Stimulated activated CD4-positive, alpha-beta T cell treated with anti-CD3 and anti-CD28 coated beads, Interleukin-4, amount 100 ng/mL, for 4 hours (primary cell): ENCODE measurements at places on chromosomes 6 and 20.

- DNase-seq = no peak
Measured at GRCh38 chr6:2129182-2129621, 116.2 kb downstream of the GMDS start.

GRCh38 chr6:85660181-85660611, 17.5 kb upstream of the SYNCRIP start:
- DNase-seq = no peak

DNA sequence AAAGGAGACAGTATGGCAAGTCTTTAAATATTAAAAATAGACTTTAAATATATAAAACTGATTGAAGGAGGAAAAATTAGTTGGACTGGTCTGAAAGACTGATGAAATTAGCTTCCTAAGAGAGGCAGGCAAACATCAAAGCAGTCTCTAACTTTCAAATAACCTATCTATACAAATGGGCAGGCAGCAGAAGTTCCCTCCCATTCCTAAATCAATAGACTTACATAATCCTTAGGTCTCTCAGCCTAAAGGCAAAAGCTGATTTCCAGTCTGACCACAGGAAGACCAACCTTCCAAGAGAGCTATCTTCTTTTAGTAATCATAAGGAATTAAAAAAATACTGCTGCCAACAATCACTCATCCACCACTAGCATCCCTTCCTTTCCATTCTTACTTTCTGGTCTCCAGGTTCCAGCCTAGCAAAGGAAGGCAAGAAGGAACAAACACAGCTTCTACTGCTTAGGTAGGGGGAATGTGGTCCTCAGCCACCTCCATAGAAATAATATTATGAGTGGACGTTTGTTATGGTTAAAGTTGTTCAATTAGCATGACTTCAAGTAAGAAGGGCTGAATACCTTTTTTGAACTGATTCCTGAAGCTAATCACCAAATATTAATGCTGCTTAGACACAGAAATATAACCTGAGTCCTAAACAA, 44.1 kb downstream of the SESN1 start:
- DNase-seq = no peak

GRCh38 chr6:3654898-3655297, 96.6 kb downstream of the PXDC1 start:
- DNase-seq = no peak

DNA sequence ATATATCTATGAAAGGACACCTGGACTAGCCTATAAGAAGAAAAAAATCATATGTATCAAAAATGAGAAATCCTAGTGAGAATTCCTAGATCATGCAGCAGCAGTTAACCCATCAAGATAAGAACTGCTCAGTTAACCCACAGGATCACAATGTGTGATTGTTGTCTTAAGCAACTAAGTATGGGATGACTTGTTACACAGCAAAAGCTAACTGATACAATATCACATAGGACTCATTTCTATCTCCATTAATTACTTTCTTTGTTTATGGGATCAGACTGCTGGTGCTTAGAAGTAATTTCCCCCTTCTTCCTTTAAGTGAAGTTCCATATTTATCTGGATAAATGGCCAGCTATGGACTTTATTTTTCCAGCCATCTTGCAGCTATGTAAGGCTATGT, 280.8 kb upstream of the MARCKS start:
- DNase-seq = no peak

DNA sequence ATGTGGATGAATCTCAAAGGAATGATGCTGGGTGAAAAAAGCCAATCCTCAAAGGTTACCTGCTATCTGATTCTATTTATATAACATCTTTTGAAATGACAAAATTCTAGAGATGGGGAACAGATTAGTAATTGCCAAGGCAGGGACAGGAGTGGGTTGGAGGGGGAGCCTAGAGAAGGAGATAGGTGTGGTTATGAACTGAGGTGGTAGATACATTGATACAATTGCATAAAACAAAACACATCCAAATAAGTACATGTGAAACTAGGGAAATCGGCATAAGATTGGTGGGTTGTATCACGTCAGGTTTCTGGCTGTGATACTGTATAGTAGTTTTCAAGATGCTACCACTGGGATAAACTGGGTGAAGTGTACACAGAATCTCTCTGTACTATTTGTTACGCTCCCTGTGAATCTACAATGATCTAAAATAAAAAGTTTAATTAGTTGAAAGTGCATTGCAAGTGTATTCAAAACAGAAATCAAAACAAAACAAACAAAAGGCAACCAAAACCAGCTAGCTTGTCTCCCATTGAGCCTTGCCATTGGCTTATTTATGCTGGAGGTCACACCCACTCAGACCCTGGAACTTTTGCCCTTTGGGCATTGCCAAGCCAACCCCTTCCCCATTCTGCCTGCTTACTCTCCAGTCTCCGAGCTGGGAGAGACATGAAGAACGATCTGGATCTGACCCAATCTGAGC, 27.8 kb downstream of the PPP1R16B start:
- DNase-seq = peak; percentile 28

GRCh38 chr20:50347284-50348063, 156.8 kb downstream of the CEBPB start:
- DNase-seq = no peak

DNA sequence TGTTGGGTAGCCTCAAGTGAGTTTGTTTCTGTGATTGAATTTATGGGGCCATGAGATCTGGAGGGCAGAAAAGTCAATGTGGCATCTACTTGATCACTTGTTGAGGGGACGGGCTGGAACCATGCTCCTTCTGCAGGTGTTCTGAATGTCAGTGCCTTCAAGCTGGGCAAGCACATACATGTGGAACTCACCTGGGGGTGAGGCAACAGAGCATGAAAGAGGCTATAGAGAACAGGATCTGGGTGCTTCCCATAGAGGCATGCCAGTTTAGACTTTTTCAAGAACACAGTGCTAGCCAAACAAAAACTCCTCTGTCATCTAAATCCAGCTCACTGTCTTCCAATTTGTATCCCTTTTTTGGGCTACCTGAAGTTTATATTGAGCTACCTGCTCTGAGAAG, 77.8 kb upstream of the SLC35B3 start:
- DNase-seq = no peak

DNA sequence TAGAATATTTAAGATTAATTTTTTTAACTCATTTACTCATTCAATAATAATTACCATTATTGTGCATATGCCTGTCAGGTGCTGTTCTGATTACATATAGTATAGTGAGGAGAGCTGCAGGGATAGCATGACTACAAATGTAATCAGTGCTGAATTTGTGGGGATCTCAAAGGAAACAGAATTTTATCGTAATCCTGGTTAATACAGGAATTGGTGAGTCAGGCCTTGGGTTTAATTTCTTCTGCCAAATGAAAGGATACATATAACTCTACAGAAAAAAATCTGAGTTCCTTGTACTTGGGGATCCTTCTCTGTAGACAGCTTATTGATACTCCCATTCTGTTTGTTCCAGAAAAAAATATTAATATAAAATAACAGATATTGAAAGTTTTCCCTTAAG, 297.2 kb downstream of the GJA1 start:
- no peak for DNase-seq

DNA sequence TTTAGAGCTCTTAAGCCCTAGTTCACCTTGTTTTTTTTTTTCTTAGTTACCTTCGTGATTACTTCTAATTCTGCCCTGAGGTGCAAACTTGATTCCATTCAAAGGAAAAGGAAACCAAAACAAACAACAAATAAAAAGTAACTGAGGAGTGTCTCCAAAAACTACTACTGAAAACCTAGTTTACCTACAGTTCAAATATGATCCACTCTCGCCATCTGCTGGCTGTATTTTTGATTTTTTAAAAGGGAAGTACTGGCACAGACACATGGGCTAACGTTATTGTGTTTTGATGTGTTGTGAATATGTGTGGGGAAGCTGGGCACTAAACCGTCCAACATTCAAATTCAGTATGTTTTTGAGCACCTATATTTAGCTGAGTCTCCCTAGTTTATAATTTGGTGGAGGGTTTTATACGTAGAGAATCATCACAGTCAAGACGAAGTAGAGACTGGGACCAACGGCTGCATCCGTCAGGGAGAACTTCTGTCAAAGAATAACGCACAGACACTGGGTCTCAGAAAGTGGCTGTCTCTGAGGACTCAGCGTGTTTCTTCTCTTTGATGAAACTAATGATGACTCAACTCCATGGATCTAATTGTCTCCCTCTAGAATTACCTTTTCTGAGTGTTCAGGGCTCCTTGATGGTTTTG, 373.5 kb upstream of the BTBD3 start:
- DNase-seq = no peak

DNA sequence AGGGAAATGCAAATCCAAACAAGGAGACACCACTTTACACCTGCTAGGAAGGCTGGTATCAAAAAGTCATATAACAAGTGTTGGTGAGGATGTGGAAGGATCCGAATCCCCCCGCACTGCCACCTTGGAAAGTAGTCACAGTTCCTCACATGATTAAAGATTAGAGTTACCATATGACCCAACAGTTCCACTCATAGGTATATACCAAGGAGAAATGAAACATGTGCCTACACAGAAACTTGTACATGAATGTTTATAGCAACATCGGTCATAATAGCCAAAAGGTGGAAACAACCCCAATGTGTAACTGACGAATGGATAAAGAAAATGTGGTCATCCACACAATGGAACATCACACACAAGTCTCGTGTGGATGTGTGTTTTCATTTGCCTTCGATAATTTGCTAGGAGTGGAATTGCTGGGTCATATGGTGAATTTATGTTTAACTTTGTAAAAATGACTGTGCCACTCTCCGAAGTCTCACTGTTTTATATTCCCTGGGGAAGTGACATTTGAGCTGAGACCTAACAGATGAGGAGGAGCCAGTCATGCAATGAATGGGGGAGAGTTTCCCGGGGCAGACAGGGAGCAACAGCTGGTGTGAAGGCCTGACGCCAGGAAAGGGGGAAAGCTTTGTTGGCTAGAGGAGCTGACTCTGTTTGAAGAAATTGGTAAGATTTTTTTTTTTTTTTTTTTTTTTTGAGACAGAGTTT, 125.9 kb upstream of the MLN start:
- no peak for DNase-seq

DNA sequence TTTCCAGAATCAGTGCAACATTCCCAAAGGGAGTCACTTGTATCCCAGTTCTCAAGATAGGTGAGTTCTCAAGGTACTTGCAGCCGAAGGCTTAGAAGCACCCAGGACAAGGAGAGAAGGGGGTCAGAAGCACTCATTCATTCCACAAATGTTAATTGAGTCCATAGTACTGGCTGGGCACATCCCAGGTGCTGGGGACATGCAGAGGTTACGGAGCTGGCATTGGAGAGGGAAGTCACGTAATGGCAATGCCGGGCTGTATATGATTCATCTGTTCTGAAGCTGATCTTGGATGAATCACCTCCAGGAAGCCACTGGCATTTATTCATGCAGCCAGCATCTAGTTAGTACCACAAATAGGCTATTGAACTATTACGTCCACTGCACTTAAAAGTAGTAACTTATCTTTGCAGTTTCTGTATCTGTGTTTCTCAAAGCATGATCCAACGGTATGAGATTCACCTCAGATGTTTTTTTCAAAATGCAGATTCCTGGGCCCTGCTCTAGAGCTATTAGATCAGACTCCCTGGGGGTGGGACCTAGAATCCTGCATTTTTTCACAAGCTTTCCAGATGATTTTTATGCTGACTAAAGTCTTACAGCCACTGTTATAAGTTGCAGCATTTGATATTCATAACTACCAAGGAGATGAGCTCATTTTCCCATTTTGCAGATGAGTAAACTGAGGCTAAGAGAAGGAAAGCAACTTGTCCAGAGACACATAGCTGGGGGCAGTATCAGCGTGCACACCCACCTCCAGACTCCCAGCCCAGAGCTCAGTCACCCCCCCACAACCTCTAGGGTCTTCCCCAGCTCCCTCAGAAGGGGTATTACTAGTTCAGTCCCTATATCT, 44.1 kb upstream of the ID1 start:
- no peak for DNase-seq

- no peak for DNase-seq
Measured at GRCh38 chr6:137866200-137866913, 702 bp upstream of the TNFAIP3 start.

DNA sequence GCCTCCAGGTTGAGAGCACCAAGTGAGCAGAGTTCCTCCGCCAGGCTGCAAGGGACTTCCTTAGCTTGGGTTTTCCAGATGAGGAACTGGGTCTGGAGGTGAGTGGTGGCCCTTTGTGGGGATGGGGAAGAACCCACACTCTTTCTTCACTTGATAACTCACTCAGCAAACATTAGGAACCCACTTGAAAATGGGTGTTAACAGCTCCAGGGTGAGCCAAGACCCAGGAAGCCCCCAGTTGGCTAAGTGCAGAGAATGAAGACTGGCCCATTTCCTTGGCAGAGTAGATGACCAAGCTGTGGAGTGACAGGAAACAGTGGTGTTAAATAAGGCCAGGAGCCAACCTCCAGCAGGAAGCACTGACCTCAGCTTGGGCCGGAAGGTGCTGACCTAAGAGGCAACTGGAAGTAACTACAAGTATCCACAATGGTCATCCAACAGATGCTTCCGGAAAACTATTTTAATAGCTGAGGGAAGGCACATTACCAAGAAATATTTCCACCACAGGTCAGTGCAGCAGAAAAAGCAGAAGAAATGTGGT, 22.7 kb downstream of the MRPL14 start:
- DNase-seq = no peak

GRCh38 chr6:54876365-54876764, 29.8 kb downstream of the FAM83B start:
- DNase-seq = no peak

GRCh38 chr6:103183831-103184411, 1675.8 kb downstream of the HACE1 start:
- DNase-seq = no peak

GRCh38 chr6:114404339-114404955, 61.6 kb upstream of the HS3ST5 start:
- DNase-seq = no peak

GRCh38 chr20:38095017-38095686, 61.6 kb downstream of the RPRD1B start:
- no peak for DNase-seq

DNA sequence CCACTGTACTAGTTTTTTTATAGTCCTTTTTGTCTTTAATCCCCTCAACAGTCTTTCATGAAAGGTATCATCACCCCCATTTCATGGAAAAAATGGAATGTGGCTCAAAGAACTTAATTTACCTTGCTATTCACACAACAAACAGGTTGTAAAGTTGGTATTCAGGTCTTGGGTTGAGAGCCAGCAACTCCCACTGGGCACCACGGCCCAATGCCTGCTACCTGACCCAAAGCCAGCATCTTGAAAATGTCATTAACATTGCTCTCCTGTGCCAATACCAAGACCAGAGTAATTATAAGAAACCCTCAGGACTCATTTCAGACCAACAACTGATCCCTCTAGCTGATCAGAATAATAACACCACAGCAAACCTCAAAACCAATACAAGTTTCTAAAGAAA, 75.7 kb downstream of the METTL24 start:
- DNase-seq = no peak
